ENCODE measurements at places on chromosomes 1 and 21.

DNA sequence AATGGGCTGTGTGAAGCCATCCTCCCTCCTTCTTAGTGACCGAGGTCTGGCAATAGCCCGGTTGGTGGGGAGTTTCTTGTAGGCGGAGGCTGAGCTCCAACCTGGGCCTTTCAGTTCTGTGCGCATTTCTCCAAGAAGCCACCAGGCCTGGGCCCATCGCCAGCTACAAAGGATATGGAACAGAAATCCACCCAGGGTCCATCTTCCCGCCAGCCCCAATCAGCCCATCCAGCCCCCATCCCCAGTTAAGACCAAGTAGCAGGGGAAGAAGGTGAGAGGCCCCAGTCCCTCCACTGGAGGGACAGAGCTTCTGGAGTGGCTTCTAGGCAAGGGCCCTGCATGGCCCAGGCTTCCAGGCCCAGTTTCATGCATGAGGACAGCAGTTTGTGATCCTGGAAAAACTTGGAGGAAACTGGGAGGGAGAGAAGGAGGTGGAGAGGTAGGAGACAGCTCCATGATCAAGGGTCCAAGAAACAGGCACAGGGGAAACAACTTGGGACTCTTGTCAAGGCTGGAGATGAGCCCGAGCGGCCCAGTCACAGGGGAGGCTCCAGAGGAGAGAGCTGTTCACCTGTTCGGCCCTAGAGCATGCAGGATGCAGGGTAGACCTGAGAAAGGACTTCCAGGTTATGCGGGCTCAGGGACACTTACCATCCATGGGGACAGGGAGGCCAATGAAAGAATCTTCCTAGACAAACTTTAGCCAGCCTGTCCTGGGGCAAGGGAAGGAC, 261.2 kb downstream of the PTPRU start:
- DNase-seq: no peak

DNA sequence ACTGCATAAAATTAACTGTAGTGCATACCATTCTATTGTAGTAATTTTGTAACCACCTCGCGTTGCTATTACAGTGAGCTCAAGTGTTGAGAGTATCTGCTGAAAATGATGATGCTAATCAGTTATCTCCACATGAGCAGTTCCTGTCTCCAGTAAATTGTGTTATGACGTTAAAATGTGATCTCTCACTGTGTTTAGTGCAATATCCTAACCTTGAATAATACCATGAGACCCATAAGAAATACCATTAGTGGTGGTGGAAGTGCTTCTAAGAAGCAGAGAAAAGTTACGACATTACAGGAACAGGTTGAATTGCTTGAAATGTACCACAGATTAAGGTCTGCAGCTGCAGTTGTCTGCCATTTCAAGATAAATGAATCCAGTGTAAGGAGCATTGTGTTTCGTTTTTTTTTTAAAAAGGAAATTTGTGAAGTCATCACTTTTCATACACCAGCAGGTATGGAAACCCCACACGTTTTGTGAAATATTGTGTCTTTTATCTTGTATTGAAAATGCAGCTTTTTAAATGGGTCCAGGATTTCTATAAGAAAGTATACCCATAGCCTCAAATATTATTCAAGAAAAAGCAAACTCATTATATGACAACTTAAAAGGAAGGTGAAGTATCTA, 72.5 kb downstream of the ANGPTL1 start:
- DNase-seq: no peak

GRCh38 chr1:8663915-8664329, 153.5 kb downstream of the RERE start:
- no peak for DNase-seq

GRCh38 chr21:39159342-39160063, 23.7 kb downstream of the PSMG1 start:
- no peak for DNase-seq

GRCh38 chr1:234297668-234298067, 75.6 kb upstream of the COA6 start:
- no peak for DNase-seq

GRCh38 chr1:209870151-209870831, 42.5 kb downstream of the UTP25 start:
- DNase-seq: no peak

GRCh38 chr21:38039841-38040240, 123.6 kb upstream of the KCNJ6 start:
- no peak for DNase-seq

- no peak for DNase-seq
Measured at GRCh38 chr1:156253634-156254033, 5.8 kb upstream of the PAQR6 start.

DNA sequence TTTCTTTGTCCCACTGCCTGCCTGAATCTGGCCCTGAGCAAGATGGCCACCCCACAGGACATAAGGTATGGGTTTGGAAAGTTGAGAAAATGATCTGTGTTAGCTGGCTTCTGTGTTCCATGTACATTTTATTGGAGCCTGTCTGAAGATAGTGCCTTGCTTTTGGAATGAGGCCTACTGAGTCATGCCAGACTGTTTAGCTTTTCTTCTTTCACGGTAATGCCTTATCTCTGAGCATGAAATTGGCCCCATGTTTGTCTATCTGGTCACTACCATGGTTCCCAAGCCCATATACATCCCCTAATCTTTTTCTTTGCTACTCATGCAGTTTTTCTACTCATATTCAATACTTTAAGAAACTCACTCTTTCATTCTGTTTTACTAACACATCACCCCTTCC, 85.1 kb upstream of the LMO4 start:
- no peak for DNase-seq

GRCh38 chr1:239125027-239125426, 261.3 kb upstream of the CHRM3 start:
- DNase-seq: no peak

GRCh38 chr21:28561772-28562171, 430.9 kb downstream of the LTN1 start:
- DNase-seq: no peak

DNA sequence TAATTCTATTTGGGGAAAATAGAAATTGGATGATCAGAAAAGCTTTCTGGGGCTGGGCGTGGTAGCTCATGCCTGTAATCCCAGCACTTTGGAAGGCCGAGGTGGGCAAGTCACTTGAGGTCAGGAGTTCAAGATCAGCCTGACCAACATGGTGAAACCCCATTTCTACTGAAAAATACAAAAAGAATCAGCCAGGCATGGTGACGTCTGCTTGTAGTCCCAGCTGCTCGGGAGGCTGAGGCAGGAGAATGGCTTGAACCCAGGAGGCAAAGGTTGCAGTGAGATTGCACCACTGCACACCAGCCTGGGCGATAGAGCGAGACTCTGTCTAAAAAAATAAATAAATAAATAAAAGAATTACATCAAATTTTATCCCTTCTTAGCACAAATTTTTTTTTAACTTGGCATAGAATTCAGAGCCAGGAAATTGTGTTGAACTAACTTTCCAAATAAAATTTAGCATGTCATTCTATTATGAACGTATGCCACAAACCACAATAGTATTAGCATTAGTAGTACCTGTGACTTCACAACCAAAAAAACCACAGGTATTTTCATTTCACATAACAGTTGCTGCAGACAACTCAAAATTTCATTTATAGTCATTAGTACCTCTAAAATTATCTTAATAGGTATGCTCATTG, 4.5 kb upstream of the ANKRD13C start:
- DNase-seq: no peak

GRCh38 chr1:147527941-147528936, 13.1 kb upstream of the BCL9 start:
- DNase-seq: no peak

- peak; percentile 91 for DNase-seq
Measured at GRCh38 chr1:234772345-234773147, 162.6 kb upstream of the IRF2BP2 start.

DNA sequence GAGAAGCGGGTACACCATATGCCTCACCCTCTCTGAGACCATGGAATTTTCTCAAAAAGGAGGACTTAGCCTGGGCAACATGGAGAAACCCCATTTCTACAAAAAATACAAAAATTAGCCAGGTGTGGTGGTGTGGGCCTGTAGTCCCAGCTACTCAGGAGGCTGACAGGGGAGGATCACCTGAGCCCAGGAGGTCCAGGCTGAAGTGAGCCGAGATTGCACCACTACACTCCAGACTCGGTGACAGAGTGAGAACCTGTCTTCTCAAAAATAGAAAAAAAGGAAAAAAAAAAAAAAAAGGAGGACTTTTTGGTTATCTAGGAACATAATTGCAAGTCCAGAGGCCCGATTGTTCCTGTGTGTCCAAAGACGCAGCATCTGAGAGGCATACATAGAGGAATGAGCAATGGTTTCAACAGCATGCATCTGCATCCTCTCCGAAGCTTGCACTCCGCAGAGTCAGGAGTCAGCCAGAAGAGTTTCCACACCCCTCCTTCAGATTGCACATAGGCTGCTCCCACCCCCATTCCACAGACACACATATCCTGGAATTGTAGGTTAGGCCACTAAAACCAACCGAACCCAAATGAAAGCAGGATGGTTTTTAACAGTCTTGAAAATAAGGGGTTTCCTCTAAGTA, 2.5 kb upstream of the TBX15 start:
- no peak for DNase-seq

- DNase-seq: no peak
Measured at GRCh38 chr1:58922302-58923089, 138.6 kb upstream of the JUN start.

- DNase-seq: no peak
Measured at GRCh38 chr1:89836252-89837035, 15.6 kb downstream of the LRRC8D start.

GRCh38 chr1:53860967-53861411, 22.9 kb upstream of the NDC1 start:
- DNase-seq: no peak

- DNase-seq: no peak
Measured at GRCh38 chr1:246476771-246477170, 30.3 kb downstream of the SMYD3 start.

- no peak for DNase-seq
Measured at GRCh38 chr1:71210718-71211117, 129.9 kb upstream of the ZRANB2 start.

DNA sequence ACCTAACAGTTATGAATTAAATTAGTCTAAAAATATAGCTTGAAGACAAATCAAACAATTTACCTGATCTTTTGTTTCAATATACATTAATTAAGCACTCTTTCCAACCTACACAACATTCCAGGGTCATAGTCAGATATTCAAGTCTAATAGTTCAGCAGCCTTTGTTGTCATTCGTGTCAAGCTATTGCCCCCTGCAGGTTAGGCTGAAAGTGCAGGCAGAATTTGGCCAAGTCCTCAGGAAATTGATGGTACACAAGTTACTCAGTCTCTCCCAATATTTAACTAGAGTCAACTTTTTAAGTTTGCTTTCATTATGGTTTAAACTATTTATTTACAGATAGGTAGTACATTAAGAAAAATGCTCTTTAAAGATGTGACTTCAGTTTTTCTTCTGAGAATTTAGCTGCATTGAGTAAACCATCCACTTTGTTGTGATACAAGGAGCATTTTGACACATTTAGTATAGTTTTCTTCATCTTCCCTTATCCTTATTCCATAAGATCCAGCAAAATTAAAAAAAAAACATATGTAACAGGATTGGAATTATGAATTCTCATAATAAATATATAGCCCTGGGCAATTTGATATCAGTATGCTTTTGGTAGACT, 130.3 kb upstream of the DPYD start:
- peak; percentile 69 for DNase-seq

DNA sequence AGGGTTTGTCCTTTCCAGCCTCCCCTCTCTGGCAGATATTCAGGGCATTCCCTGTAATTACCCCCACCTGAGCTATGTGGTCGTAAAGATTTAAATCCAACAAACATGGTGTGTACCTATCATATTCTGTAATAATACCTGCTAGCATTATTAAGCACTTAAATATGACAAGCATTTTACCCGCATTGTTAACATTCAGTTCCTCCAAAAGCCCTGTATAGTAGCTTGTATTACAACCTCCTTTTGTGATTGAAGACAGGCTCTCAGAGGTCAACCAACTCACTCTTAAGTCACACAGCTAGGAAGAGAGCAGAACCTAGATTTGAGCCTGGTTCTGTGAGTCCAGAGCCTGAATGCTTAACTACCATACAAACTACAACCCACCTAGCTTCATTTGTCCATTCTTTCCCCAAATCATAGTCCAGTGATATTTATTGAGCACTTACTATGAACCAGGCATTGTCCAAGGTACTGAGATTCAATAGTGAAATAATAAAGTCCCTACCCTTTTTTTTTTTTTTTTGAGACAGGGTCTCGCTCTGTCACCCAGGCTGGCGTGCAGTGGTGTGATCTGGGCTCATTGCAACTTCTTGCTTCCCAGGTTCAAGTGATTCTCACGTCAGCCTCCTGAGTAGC, 13.8 kb upstream of the KDM4A start:
- DNase-seq: no peak

DNA sequence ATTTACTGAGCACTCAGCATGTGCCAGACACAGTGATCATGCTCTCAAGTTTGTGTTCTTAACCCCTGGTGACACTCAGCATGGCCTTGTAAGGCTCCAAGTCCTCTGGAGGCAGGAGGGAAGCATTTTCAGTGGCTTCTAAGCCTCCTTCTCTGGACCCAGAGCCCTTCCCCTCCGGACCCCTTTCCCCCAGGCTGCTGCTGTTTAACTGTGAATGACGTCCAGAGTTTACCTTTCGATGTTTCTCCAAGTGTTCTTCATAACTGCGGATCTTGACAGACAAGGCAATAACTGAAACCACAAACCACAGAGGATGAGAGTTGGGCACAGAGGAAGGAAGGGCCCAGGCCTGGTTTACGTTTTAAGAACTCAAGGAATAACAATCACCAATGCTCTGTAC, 6.5 kb downstream of the MRPS15 start:
- no peak for DNase-seq

- no peak for DNase-seq
Measured at GRCh38 chr1:54545916-54546635, 2.0 kb upstream of the ACOT11 start.

- no peak for DNase-seq
Measured at GRCh38 chr1:72137656-72138055, 144.7 kb downstream of the NEGR1 start.

Data from activated CD4-positive, alpha-beta T cell treated with anti-CD3 and anti-CD28 coated beads, Interleukin-2, amount 50 U/mL, for 24 hours (primary cell).